Stimulated activated CD4-positive, alpha-beta T cell treated with anti-CD3 and anti-CD28 coated beads, TNF-alpha, amount 100 ng/mL, for 1 hour (primary cell): ENCODE measurements at places on chromosomes 7 and 10.

DNA sequence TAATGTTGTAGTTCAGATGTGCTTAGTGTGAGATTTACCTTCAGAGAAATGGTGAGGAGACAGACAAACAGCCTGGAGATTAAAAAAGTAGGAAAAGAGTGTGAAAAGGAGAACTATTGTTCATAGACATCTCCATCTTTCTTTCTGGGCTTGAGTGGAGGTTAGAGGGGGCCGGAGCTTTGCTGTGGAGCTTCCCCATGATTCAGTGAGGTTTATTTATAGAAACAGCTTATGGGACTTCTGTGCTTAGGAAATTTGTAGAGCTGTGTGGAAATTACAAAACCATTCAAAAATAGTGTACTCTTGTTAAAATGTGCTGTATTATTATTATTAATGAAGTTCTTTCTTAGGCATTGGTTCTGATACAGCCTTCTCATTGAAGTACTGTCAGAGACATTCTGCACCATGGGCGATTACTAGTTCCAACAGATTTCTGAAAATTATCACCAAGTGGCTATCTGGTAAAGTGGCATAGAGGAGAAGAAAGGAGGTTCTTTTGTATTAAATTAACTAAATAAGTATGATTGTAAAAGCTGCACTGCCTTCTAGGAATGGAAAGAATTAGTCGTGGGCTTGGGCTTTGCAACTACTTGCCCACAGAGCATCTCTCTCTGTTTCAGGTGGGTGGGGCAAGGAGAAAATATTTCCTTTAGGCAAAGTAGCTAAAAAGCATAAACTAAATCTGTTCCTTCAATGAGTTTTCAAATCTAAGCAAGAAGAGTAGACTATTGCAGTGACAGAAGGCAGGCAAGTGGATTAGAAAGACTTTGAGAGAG lies 8.7 kb upstream of the TCAF1 start:
- no peak for DNase-seq

GRCh38 chr10:58189269-58189668 lies 78.4 kb downstream of the IPMK start:
- no peak for DNase-seq

- DNase-seq, result no peak
Observed at GRCh38 chr7:105136221-105136620, 122.2 kb downstream of the KMT2E start.

DNA sequence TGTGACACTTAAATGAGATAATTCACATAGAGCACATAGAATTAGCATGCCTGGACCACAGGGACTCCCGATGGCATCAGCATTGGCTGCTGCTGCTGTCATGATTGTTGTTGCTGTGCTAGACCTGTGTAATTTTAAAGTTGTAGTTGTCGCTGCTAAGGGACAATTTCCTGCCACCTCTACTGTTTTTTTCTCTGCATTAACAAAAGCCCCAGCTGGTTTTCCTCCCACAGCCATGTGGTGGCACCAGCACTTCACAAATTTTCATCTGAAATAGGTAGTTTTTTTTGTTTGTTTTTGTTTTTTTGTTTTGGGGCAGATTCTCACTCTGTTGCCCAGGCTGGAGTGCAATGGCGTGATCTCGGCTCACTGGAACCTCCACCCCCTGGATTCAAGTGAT lies 25.4 kb upstream of the PRXL2A start:
- DNase-seq, result no peak

GRCh38 chr10:110994406-110995086 lies 75.1 kb downstream of the SHOC2 start:
- DNase-seq, result no peak

DNA sequence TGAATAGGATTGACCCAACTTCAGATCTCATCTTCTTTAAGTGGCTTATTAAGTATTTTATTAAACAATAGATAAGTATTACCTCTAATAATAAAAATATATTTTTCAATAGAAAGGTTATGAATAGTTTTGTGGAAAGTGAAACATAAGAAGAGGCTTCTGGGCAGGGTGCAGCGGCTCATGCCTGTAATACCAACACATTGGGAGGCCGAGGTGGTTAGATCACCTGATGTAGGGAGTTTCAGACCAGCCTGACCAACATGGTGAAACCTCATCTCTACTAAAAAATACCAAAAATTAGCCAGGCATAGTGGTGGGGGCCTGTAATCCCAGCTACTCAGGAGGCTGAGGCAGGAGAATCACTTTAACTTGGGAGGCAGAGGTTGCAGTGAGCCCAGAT lies 26.5 kb downstream of the GPR85 start:
- no peak for DNase-seq

DNA sequence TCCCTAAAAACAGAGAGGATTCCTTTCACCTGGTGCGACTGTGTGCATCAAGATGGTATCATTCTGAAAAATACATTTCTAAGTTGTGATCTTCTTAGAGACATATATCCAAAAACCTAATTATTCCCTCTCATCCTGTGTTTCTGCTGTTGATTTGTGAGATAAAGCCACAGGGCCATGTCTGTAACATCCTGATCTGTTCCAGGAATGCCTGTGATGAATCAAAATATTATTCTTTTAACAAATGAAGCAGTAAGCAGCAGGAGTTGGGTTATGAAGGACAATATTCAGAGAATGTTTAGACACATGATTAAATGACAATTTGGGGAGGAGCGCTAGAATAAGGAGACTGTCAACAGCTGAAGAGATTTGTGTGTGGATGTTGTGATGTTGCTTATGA lies 731.4 kb downstream of the KCNMA1 start:
- no peak for DNase-seq

GRCh38 chr10:110786172-110786571 lies 85.6 kb upstream of the PDCD4 start:
- no peak for DNase-seq

DNA sequence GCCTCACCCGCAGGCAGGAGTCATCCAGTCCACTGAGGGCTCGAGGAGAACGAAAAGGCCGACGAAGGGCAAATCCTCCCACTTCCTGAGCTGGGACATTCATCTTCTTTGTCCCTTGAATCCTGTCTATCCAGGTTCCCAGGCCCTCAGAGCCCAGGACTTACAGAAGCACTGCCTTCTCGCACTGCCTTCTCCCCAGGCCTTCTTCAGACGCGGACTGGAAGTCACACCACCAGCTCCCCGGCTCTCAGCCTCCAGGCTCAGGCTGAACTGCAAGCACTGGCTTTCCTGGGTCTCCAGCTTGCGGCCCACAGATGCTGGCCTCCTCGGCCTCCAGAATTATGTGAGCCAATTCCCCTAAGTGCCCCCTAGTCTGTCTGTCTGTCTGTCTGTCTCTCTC lies 6.4 kb upstream of the MMP21 start:
- no peak for DNase-seq

DNA sequence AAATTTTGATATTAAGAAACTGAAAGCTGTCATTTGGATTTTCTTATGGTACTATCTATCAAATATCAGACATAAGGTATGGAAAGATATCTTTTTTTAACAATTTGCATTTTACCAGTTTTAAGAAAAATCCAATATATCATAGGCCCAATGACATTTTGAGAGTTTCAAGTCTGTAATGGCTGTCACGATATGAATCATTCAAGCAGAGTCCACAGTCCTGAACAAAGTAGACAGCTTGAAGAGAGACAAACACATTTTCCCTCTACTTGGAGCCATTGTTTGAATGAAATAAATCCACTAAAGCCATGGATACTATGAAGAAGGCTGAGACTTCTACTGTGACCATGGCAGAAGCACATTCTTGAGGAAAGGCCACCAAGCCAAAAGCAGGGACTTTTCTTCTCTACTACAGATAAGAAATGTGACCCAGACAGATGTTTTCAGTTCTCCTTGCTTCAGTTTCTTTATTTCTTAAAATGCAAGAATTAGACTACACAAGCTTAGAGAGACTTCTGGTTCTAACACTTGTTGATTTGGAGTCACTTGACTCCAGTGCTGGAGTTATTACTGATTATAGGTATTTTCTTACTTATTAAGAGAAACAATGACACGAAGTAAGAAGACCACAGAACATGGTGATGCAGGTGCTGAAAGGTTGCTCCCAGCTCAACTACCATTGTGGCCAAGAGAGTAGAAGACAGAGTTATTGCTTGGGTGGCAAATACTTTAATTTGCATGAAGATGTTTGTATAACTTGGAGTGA lies 429.1 kb downstream of the KIF20B start:
- no peak for DNase-seq

DNA sequence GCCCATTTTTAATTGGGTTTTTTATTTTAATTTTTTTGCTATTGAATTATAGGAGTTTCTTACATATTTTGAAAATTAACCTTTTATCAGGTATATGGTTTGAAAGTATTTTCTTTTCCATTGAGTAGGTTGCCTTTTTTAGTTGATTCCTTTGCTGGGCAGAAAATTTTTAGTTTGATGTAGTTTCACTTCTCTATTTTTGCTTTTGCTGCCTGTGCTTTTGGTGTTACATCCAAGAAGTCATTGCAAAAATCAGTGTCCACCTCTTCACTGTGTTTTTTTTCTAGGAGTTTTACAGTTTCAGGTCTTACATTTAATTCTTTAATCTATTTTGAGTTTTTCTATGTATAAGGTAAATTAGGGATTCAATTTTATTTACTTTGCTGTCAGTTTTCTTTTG lies 129.8 kb upstream of the FERD3L start:
- DNase-seq, result no peak

GRCh38 chr10:110306452-110306768 lies 1.7 kb upstream of the SMNDC1 start:
- DNase-seq, result no peak

- DNase-seq, result no peak
Observed at GRCh38 chr10:121221072-121221471, 369.9 kb downstream of the WDR11 start.

GRCh38 chr10:130141038-130141437 lies 4.8 kb downstream of the GLRX3 start:
- no peak for DNase-seq

- no peak for DNase-seq
Observed at GRCh38 chr10:69576334-69577011, 3.3 kb upstream of the NEUROG3 start.

GRCh38 chr7:34902182-34902581 lies 135.1 kb downstream of the DPY19L1 start:
- DNase-seq, result no peak

- no peak for DNase-seq
Observed at GRCh38 chr10:118148247-118148646, 101.5 kb upstream of the RAB11FIP2 start.

DNA sequence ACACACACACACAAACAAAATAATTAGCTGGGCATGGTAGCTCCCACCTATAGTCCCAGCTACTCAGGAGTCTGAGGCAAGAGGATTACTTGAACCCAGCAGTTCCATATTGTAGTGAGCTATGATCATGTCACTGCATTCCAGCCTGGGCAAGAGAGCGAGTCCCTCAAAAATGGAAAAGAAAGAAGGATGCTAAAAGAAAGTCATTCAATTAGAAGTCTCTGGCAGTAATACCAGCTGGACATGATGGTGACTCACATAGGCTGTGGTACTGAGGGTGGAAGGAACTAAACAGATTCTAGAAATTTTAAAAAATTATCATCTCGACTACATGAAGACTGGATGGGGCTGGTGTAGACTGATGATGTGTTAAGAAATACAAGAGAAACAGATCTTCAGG lies 385.3 kb downstream of the ETV1 start:
- no peak for DNase-seq

GRCh38 chr10:26821699-26822570 lies 38.8 kb downstream of the ABI1 start:
- DNase-seq, result no peak

DNA sequence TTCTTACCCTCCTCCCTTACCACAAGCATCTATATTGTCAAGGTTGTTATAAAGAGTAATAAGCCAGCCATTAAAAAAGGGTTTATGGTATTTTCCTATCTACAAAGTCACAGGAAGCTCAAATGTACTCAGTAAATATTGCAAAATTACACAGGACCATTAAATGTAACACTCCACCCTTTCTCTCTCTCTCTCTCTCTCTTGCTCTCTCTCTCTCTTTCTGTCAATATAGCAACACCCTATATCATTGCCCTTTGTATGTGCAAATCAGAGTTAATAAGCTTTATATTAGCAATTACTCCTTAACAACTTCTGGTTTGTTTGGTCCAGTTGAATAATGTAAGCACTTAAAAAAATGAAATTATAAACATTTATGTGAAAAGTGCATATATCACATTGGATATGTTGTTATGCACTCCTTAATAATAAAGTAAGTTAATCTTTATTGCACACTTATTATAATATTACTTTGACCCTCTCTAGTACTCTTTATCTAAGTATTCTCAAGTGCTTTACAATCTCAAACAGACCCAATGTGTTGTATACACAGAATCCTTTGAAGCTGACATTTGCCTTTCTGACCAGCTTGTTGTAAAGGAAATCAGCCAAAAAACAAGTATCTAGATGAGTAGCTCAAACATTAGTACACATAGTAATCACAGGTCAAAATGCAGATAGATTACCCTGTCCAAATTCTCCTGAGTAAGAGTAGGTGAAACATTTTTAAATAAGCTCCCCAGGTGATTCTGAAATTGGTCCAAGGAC lies 93.2 kb downstream of the CFTR start:
- DNase-seq, result no peak

- DNase-seq, result no peak
Observed at GRCh38 chr10:72170733-72171132, 45.1 kb upstream of the ANAPC16 start.

GRCh38 chr7:28595801-28596200 lies 183.5 kb downstream of the CREB5 start:
- no peak for DNase-seq
